ENCODE measurements at places on chromosomes 11 and 22.
A peak's percentile ranks its signal among the peaks of the same experiment; 100 is the strongest.

- no peak for DNase-seq
Observed at GRCh38 chr22:47419239-47419638, 656.8 kb downstream of the TBC1D22A start.

- DNase-seq: no peak
Observed at GRCh38 chr11:83310718-83311117, 24.6 kb upstream of the CCDC90B start.

DNA sequence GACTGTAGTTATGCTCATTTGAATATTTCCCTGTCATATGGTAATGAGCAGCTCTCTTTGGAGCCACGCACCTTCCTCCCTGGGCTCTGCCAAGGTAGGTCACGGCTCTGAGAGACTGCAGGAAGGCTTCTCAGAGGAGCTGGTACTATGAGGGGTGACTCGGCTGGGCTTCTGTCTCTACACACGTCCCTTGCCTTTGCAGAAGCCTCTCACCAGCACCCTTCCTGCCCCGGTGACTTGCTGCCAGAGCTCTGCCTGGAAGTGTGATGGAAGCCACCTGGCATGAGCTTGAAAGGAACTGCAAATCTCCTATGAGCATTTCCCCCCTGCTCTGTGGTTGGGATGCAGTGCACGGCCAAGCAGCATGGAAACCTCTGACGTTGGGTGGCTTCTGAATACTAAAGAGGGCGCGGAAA is 74.2 kb downstream of the KIRREL3 start:
- DNase-seq: no peak

GRCh38 chr11:373716-374551 is 4.6 kb downstream of the B4GALNT4 start:
- no peak for DNase-seq

GRCh38 chr11:3807909-3808860 is at the start of gene PGAP2:
TSS of gene PGAP2 (plus strand) at chr11:3808560. CDS start at chr11:3811260, 2,700 bp downstream.
- DNase-seq: peak; percentile 48

DNA sequence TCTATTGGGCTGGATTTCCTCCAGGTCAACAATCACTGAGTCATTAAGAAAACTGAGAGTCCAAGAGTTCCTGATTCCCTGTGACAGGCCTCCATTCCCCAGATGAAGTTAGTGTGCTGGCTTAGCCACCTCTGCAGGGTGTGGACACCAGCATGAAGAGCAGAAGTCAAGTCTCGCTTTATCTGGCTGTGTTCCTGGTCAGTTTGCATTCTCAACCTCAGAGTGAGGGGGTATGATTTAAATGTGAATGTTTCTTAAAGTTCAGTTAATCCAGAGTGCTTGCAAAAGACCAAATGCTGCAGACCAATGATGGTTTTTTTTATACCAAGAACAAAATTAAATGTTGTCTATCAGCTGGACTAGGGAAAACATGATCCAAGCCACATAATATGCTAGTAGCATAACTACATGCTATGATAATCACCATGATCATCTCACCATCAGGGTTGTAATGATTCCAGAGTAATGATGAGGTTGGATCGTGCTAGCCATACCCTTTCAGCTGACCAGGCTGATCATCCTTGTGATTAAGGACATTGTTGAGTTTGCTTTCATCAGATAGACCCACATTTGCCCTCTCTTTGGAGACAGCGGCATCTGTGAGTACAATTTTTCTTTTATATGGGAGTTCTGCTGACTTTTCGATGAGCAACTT is 145.8 kb upstream of the ARHGAP20 start:
- DNase-seq: no peak
